ENCODE measurements at places on chromosomes 12 and 14.

GRCh38 chr12:129937426-129937825 lies 33.6 kb upstream of the TMEM132D start:
- H3K36me3 ChIP-seq = no peaks in the 10 kb centered on the region
- H3K27ac ChIP-seq = no peak overlapping the region
- no peak for DNase-seq
- H3K4me1 ChIP-seq = no peaks in the 10 kb centered on the region
- H3K4me3 ChIP-seq = no peak overlapping the region

- no peak overlapping the region for H3K4me3 ChIP-seq
- H3K4me1 ChIP-seq = no peaks in the 10 kb centered on the region
- no peak overlapping the region for H3K27ac ChIP-seq
- no peaks in the 10 kb centered on the region for H3K27me3 ChIP-seq
- DNase-seq = no peak
Measured at GRCh38 chr12:77941401-77941800, 110.7 kb downstream of the NAV3 start.

DNA sequence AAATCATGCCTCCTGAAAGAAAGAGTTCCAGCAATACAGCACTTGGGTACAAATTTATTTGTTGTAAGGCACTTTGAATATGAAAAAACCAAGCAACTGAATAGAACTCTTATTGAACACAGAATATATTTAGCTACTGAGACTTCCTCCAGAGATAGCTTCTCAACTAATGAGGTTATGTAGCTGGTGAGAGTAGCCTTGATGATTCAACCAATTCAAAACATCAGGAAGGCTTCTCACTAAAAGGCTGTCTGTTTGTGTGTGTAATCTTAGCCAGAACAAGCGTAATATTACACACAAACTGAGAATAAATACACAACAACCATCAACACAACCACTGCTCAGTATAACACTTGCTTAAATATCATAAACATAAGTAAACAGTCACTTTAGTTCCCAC lies 20.4 kb downstream of the EIF2B2 start:
- no peaks in the 10 kb centered on the region for H3K27me3 ChIP-seq
- peaks cover 52% of the 10 kb centered on the region for H3K36me3 ChIP-seq
- H3K4me1 ChIP-seq = no peaks in the 10 kb centered on the region

DNA sequence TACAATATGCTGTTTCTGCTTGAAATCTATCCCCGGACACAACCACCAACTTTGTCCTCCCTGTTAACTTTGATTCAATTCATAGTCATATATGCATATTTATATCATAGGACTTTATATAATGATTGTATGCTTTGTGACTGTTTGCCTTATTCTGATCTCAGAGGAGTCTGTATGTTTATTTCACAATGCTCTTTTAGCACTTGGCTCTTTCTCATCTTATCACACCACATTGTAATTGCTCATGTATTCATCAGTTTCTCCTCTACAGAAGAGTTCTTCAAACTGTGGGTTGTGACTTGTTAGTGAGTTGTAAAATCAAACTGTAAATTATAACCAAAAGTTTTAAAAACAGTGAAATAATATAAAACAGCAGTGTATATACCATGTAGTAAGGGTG lies 21.7 kb upstream of the PPM1A start:
- no peak overlapping the region for H3K4me3 ChIP-seq
- H3K36me3 ChIP-seq = no peaks in the 10 kb centered on the region
- peaks cover 2% of the 10 kb centered on the region for H3K4me1 ChIP-seq
- no peaks in the 10 kb centered on the region for H3K27me3 ChIP-seq

GRCh38 chr12:123057513-123058265 lies 77.2 kb downstream of the ARL6IP4 start:
- peaks cover 5% of the 10 kb centered on the region for H3K36me3 ChIP-seq
- H3K27ac ChIP-seq = no peak overlapping the region
- no peak for DNase-seq
- H3K4me3 ChIP-seq = no peak overlapping the region
- H3K4me1 ChIP-seq = peaks cover 13% of the 10 kb centered on the region

Data from activated T-cell treated with anti-CD3 and anti-CD28 coated beads, Interleukin-2, amount 50 U/mL, for 24 hours (primary cell).